A549 treated with RU486 at 1 μM for 4 hours (cell line): ENCODE measurements at places on chromosomes 5 and 9. TPM values are rescaled to one million over a fixed set of nuclear protein-coding genes. Genes with fewer than 3 reads are reported as not detected.

GNAQ gene
- 8.5 to 17.7 TPM (median 16.4 TPM) in 5 replicates for total RNA-seq

LCP2 gene
- total RNA-seq: not detected in 5 replicates

WNK2 gene
- 4.4 to 7.9 TPM (median 7.1 TPM) in 5 replicates for total RNA-seq

TOR4A gene
- 18.6 to 30.7 TPM (median 27.4 TPM) in 5 replicates for total RNA-seq

ADAMTS19 gene
- total RNA-seq: not detected in 5 replicates

NTNG2 gene
- 2.2 to 3.5 TPM (median 2.8 TPM) in 5 replicates for total RNA-seq

CSF1R gene
- total RNA-seq: 0.05 to 0.33 TPM (median 0.21 TPM) in 4 of 5 replicates, not detected in the other

SVEP1 gene
- total RNA-seq: 1.2 to 1.7 TPM (median 1.6 TPM) in 5 replicates

BAG1 gene
- total RNA-seq: 141 to 166 TPM (median 156 TPM) in 5 replicates

NSG2 gene
- total RNA-seq: not detected in 5 replicates

SPINK6 gene
- total RNA-seq: 0.31 to 0.52 TPM (median 0.37 TPM) in 4 of 5 replicates, not detected in the other

TAF11L13 gene
- not detected in 5 replicates for total RNA-seq

C8G gene
- total RNA-seq: 0.24 to 2.2 TPM (median 0.66 TPM) in 5 replicates

SMIM32 gene
- not detected in 5 replicates for total RNA-seq
